ENCODE measurements at places on chromosomes 1 and 21.
A peak's percentile ranks its signal among the peaks of the same experiment; 100 is the strongest.

DNA sequence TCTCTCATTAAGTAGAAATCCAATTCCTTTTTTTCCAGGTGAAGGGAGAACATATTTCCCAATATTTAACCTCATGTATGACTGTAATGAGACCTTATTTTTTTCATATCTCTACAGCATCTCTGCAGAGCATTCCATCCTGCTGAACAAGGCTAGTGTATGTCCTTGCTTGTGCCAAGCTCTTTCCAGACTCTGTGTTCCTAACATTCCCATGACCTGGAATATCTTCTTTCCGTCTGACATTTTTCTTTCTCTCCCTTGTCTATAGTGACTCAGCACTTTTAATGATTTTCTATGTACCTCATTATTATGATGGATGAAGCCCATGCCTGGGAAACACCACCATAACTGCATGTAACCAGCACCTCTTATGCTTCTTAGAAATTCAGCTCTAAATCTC is 278.3 kb upstream of the NRIP1 start:
- DNase-seq = no peak

DNA sequence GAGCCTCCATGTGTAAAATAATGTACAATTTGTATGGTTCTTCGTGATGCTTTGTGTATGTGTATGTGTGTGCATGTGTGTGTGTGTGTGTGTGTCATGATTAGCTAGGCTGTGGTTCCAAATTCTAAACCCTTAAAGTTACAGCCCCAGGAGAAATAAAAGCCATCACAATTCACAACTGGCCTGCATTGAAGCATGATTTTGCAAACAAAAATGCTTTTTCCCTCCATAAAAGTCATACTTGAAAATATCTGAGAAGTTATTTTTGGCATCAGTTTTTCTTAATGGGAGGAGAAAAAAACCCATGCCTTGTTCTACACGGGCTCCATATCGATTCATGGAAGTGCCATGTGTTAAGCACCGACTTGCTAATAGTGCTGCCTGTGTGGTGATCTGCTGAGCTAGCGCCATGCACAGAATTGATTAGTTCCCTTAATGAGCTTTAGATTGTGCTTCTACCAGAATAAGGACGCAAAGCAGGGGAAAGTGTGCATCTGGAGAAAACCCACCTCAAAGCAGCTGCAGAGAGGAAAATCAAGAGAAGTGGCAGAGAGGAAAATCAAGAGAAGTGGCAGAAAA is 207.3 kb downstream of the DSCAM start:
- DNase-seq = no peak

DNA sequence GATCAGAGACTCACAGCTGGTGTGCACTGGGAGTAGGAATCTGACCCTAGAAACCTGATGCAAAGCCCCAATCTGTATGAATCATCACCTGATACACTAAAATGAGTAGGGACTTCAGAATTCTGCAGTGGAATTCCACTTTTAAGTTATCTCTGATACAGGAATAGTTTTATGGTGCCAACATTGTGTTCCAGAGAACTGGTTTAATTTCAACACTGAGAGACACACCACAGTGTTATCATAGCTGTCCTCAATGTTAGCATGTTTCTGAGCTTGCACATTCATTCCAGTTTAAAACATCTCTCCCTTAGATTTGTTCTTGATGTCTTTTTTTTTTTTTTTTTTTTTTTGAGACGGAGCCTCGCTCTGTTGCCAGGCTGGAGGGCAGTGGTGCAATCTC is 7.1 kb downstream of the UTS2 start:
- DNase-seq = no peak

GRCh38 chr21:19830446-19830845 is 1167.8 kb upstream of the NCAM2 start:
- no peak for DNase-seq

- no peak for DNase-seq
Measured at GRCh38 chr1:192159781-192160180, 1.5 kb downstream of the RGS18 start.

DNA sequence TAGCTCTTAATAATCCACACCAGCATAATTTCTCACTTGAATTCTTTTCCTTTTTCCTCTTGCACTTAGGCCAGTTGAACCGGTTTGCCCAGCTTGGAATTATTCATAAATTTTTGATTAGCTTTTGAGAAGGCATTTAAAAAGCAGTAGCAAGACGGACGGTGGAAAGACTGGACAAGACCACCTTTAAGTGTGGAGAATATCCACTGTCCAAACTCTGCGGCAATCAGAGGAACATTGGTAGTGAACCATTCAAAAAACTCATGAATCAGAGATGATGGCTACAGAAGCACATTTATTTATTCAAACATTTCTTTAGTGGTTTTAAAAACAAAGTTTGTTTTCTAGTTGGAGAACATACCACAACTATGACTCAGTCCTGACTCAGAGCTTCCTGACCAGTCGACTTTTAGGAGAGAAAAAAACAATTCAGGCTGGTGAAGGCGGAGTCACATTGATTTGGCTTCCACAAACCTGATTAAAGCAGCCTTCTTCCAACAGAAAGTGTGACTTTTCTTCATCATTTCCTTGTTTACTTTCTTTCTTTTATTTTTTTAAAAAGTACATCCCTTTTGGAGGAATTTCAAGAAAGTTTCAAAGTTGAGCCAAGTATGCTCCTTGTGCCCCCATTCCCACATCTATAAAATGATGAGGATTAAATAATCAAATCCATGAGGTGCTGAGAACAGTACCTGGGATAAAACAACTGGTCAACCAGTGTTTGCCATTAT is 128.8 kb downstream of the ADSS2 start:
- peak; percentile 82 for DNase-seq

- no peak for DNase-seq
Measured at GRCh38 chr1:79929356-79929755, 922.8 kb upstream of the ADGRL4 start.

GRCh38 chr1:86429122-86429725 is 5.3 kb downstream of the CLCA2 start:
- no peak for DNase-seq

- DNase-seq = no peak
Measured at GRCh38 chr1:228964178-228965089, 229.2 kb downstream of the RHOU start.

Data from MG63 (cell line).